ENCODE measurements at places on chromosomes 11 and 22.

GRCh38 chr22:50548921-50549790 lies 3.5 kb downstream of the KLHDC7B start:
- DNase-seq, result no peak

DNA sequence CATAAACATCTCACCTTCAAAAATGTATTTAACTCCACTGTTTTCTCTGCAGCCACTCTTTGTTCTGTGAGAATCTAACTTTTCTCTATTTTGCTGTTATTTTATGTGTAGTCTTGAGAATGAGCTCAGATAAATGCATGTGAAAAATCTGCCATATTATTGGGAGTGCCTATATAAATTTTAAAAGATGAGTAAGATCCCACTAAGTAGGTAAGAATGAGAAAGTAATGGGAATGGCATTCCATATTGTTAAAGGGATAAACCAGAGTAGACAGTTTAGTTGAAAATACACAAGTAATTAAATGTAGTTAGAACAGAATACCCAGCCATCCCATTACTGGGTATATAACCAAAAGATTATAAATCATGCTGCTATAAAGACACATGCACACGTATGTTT lies 817.2 kb downstream of the FAM181B start:
- DNase-seq, result no peak

- DNase-seq, result no peak
Measured at GRCh38 chr11:13183094-13183825, 94.3 kb upstream of the BMAL1 start.

- no peak for DNase-seq
Measured at GRCh38 chr11:100769165-100769564, 82.1 kb downstream of the ARHGAP42 start.

DNA sequence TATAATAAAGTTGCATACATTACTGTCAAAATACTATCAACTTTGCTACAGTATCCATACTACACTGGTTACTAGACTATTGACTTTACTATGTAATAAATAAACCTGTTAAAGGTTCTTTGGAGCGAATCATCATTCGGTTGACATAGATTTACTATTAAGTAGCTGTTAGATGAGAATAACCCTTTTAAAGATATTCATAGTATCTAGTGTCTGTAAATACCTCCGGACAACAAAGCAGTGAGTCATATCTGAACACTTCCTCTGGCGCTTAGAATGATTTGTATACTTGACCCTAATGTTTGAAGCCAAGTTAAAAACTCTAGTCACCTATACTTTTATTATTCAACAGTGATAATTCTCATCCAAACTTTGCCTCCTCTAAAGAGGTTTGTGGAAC lies 84.7 kb downstream of the MSANTD4 start:
- no peak for DNase-seq

DNA sequence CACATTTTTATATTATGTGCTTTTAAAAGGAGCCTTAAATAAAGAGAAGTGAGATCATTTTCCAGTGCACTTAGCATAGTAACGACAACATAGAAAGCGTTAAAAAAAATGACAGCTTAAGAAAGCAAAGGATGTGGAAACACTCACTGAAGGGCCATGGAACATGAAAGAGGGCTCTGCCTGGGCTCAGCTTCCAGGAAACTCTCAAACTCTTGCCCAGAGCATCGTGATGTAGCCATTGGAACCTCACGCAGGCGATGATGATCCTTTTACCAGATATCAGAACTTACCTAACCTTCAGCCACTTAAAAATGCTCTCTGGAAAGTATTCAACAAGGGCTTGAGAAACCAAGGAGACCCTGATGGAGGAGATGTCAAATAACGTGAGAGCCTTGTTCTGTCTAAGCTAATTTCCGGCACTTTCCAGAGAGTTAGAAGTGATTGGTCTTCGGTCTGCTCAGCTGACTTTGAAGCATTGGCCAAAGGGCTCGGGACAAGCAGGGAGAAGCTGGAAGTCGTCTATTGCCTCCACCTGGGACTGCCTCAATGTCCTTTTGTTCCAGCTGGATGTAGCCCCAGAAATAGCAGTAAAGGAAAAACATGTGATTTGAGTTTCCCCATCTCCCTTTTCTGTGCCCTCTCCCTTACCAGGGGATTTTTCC lies 21.5 kb upstream of the ETS1 start:
- peak; percentile 59 for DNase-seq

DNA sequence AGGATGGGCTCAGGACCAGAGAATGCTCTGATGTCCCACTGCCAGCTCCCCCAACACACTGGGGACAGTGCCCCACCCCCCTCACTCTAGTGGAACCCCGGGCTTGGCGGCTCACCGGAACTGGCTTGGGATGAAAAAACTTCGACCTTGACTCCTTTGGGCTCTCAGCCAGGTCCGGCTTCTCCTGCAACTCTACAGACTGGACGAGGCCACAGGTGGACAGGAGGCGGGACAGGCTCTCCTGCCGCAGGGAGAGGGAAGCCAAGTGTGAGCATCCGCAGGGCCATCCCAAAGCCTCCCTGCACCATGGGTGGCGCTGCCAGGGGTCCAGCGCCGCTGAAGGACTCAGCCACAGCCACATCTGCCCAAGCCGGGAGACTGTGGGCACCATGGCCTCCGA lies 3.7 kb downstream of the RRP7A start:
- no peak for DNase-seq

DNA sequence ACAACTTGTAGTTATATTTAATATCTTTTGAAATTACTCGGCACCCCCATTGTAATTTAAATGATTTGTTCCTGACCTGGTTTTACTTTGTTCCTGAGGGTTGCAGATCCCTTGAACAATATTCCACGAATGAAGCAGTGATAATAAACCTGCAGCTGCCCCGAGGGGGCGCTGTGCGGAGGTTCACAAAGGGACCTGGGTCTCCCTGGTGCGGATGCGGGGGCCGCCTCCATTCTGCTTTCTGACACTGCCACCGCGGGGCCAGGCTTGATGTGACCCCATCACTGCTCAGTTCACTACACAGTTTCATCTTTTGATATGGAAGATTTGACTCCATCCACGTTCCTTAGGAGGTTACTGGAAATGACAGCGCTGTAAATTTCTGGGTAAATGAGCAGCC lies 62.9 kb upstream of the PRODH start:
- no peak for DNase-seq

- no peak for DNase-seq
Measured at GRCh38 chr22:25764270-25765015, 22.5 kb downstream of the MYO18B start.

DNA sequence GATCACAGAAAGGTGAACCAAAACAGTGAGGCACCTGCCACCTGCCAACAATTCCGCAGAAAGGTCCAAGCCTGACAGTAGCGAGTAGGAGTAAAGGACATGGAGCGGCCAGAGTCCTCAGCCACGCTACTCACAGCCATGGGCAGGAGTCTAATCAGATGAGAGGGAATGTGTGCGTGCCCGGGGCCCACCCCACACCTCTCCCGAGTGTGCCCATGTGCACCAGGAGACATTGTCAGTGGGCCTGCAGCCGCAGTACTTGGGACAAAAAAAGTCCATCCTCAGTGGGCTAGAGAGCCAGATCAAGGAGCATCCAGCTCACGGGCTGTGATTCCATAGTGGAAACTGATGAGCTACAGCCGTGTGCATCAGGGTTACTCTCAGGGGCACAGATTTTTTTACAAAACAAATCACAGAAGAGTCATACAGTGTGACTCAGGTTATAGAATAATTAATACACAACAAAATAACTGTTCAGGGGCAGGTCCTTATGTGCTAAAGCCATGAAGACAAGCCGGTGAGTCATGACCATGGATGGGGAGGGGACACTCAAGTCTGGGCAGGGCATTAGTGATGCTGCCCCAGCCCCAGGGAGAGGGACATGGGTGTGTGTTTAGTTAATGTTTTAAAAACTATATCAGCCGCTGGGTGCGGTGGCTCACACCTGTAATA lies 12.0 kb downstream of the SART1 start:
- no peak for DNase-seq

- DNase-seq, result no peak
Measured at GRCh38 chr22:44361391-44362126, 48.8 kb upstream of the SHISAL1 start.

GRCh38 chr22:36086170-36086490 lies 57.5 kb upstream of the RBFOX2 start:
- DNase-seq, result no peak

DNA sequence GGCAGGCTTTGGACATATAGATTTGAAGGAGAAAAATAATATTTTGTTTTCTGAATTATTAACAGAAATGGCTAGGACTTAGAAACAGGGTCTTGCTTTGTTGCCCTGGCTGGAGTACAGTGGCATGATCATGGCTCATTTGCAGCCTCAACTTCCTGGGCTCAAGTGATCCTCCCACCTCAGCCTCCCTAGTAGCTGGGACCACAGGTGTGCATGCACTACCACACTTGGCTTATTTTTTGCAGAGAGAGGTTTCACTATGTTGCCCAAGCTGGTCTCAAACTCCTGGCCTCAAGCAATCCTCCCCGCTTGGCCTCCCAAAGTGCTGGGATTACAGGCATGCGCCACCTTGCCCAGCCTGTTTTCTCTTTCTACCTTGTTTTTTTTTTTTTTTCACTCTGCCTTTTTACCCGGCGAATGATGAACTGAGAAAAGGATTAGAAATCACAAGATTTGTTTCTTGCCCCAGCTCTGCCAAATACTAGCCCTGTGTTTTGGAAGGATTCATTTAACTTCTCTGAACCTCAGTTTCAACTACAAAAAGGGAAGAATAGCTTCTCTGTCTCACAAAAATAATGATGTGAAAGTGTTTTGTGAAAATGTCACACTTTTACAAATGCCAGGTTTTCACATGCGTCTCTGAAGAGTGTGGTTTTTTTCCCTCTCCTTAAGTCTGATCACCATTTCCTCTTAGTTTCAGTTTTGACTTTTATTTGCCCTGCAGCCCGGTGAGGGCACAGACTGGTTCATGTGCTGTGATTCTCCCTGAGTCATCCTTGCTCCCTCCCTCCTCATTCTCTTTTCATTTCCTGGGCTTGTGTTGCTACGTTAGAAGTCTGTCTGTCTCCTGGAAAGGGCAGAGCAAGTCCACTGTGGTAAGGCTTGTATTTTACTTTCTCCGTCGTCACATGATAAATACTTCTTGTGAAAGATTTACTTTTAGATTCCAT lies 67.7 kb downstream of the BCL2L13 start:
- peak; percentile 35 for DNase-seq

DNA sequence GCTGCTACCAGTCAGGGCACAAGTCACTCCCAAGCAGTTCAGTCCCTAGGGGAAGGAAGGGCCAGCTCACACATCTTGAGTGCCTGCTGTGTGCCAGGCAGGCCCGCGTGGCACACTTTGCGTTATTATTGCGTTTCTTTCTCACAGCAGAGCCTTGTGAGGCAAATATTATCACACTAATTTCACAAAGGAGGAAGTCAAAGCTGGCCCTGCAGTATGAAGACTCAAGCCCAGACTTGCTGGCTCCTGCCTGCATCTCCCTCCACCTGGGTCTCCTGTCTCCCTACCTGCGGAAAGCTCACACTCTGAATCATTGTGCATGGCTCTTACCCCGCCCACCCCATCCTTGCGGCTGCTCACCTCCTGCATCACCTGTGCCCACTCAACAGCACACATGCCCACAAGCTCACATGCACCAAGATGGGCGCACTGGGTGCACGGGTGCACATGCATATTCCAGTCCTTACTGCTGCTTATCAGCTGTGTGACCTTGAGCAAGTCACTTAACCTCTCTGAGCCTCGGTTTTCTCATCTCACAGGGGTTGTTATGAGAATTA lies 31.7 kb upstream of the P2RY2 start:
- DNase-seq, result no peak

DNA sequence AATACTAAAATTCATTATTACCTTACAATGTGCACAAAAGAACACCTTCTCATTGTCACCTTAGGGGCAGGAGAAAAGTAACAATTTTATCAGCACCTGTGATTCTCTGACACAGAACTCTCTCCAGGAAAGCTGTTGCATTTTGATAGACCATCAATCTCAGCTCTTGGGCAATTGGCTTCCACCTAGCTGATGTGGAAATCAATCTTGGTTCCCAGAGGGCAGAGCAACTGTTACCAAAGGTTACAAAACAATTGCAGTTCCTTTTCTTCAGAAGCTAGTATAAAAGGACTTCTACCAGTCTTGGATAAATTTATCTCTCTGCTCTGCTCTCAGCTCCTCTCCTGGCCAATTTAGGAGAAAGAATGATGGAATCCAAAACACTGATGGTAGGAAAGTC lies 157.8 kb upstream of the DDI1 start:
- no peak for DNase-seq

- DNase-seq, result no peak
Measured at GRCh38 chr11:6599881-6600390, 3.5 kb downstream of the RRP8 start.

GRCh38 chr11:85779956-85780640 lies 30.8 kb downstream of the SYTL2 start:
- no peak for DNase-seq

DNA sequence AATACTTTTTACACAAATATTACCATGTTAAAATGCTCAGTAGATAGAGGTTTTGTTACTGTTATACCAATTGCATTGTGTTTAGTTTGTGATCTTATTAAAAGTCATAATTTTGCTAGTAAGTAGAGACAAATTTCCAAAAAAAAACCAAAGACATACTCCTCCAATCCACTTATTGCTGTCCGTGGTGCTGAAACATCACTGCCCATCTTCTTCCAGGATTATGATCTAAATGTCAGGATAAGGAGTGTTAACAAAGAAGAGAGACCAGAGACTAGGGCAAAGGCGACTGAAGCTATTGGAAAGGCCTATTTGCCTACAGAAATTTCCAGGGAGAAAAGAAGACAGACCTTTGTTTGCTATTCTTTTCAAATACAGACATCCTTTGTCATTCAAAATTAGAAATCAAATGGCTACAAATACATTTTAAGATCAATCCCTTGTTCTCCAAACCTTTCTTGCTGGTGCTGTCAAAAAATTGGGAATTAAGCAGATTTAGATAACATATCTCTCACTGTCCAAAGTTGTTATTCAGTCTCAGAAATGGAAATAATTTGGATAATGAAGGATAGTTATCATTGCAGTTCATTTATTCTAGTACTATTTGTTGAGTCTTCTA lies 199.7 kb downstream of the C11orf91 start:
- no peak for DNase-seq

GRCh38 chr11:106681435-106681834 lies 336.8 kb downstream of the GUCY1A2 start:
- DNase-seq, result no peak

GRCh38 chr11:63491636-63492372 lies 837 bp upstream of the PLAAT5 start:
- peak; percentile 71 for DNase-seq

All from thymus (tissue), 14 donors.